ENCODE measurements at places on chromosomes 1 and 21.

DNA sequence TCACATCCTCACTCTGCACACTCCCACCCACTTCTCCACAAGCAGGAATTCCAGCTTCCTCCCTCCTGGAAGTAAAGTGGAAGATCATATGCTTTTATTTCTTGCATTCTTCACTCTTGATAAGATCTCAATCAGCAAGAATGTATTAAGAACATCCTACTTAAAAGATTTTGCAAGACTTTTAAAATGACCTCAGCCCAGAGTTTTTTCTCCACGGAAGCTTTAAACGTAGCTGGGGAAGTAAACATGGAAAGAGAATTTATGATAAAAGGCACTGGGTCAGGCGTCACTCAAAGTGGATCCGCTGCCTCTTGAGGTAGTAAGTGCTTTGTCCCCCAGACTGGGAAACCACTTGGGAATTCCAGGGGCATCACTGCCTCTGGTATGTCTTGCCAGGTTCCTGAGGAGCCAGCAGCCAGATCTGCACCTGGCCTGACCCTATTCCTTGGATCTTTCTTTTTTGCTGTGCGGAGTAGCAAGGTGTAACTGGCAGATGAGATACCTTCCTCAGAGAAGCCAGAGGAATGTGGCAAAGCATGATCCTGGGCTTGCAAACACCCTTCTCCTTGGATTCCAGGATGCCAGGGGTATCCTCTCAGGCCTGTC lies 33.9 kb downstream of the CDK18 start:
- no peak for DNase-seq

GRCh38 chr21:45305836-45306235 lies 18.1 kb upstream of the POFUT2 start:
- DNase-seq = no peak

- DNase-seq = no peak
Observed at GRCh38 chr1:41286486-41286885, 44.4 kb upstream of the SCMH1 start.

GRCh38 chr1:173960625-173961024 lies 43.5 kb upstream of the SERPINC1 start:
- no peak for DNase-seq

GRCh38 chr1:183327434-183328290 lies 90.5 kb downstream of the NMNAT2 start:
- DNase-seq = no peak

DNA sequence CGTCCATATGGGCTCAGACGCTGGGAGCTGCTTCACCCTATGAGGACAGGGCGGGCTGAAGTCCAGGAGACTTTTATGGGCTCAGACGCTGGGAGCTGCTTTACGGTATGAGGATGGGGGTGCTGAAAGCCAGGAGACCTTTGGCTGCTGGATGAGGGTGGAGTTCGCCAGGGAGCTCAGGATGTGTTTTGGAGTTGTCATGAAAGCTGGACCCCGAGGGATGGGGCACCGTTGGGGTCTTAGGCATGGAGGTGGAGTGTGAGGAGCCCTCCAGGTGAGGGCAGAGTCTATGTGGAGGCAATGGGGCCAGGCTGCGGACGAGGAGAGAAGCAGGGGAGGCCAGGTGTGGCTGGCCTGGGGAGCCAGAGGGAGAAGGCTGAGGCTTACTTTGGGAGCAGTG lies 27.5 kb downstream of the TRPM2 start:
- DNase-seq = no peak

DNA sequence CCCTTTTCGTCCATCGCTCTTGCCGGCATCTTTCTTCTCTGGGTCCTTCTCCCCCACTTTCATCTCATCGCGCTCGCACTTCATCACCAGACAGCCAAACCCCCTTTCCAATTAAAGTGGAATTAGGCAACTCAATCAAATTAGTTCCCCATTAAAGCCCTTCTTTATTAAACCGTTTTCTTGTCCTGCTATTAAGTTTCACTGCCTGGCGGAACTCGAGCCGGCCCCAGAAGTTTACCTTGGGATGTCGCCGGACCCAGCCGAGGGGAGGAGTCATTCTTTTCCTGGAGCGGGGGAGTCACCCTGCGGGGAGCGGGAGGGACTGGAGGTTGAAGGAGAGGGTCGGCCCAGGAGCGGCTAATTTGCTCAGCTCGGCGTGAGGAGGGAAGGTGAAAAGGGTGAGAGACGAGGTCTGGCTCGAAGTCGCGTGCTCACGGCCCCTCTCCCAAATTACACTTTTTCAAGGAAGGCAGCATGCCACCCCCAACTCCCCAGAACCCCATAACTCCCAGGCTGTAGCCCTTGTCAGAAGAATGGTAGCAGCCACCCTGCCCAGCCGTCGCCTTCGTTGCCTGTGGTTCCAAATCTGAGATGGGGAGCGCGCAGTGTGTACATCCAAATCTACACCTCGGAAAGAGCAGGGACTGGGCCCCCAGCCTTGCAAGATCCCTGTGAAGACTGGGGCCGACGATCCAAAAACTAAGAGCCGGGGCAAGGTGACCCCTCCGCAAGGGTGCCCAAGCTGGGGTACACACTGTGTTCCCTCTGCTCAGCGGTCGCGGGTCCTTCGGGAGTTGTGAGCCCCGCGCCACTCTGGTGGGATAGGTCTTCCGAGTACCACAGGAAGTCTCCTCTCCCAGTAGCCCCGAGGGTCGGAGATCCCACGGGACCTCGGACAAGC lies 6.4 kb downstream of the DMRTA2 start:
- DNase-seq = no peak
